NCI-H345 (cell line): ENCODE measurements at places on chromosomes 12 and 14.

DNA sequence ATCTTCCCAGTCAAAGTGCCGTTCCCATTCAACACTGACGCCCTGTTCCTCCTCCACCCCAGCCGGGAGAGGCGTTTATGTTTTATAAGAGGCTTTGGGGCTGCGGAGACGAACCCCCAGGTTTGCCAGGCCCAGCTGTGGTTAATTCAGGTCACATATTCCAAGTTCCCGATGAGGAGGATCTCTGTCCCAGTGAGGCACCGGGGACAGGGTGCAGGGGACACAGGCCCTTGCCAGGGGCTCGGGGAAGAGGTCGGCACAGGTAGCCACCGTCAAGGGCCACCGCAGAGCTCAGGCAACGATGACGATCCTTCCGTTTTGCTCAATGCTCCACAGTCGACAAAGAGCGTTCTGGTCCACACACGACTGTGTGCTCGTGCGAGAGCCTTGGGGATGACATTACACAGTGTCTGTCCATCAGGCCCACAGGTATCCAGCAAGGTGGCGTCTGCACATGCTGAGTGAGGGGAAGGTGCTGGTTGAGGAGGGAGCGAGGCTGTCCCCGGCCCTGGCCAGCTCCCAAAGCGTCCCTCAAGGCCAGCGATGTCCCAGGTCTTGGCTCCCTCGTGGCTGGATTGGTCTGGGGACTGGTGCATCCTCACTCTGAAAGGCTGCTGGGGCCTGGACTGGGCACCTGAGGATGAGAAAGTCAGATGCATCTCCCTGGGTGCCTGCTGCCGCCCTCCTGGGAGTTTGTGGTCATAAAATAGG, 189.2 kb upstream of the C14orf180 start:
- DNase-seq = no peak

- no peak for DNase-seq
These were observed 20.1 kb upstream of the GARIN6 start for GRCh38 chr12:99627459-99627858.

- no peak for DNase-seq
These were observed 16.8 kb upstream of the EIF5 start for GRCh38 chr14:103317251-103317650.

- peak; percentile 26 for DNase-seq
These were observed 1598.4 kb upstream of the TMEM132C start for GRCh38 chr12:126668538-126668937.

GRCh38 chr12:81617915-81618314, 141.2 kb downstream of the PPFIA2 start:
- peak; percentile 56 for DNase-seq

GRCh38 chr14:50335389-50335788, 23.3 kb downstream of the DMAC2L start:
- DNase-seq = peak; percentile 85

DNA sequence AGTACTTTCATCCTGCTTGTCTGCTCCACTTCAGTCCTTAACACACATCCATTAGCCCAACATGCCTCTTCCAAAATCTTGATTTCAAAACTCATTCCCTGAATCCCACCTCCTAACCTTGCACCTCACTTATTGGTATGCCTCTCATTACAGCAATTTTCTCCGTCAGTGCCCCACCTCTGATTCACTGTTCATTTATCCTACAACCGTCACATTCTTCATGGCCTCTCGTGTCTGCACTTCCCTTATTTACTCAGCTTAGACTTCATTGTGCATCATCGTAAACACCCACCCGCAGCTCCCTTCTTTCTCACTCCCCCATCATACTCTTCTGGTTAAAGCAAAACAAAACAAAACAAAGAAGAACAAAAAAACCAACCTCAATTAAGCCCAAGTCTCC, 160.6 kb upstream of the HMGA2 start:
- no peak for DNase-seq

- DNase-seq = no peak
These were observed 45.9 kb upstream of the CAND1 start for GRCh38 chr12:67223225-67223624.
